NCI-H1694 treated with DMSO at 0.1 percent for 48 hours (cell line): ENCODE measurements at places on chromosomes 12 and 14.
A peak's percentile ranks its signal among the peaks of the same experiment; 100 is the strongest.

DNA sequence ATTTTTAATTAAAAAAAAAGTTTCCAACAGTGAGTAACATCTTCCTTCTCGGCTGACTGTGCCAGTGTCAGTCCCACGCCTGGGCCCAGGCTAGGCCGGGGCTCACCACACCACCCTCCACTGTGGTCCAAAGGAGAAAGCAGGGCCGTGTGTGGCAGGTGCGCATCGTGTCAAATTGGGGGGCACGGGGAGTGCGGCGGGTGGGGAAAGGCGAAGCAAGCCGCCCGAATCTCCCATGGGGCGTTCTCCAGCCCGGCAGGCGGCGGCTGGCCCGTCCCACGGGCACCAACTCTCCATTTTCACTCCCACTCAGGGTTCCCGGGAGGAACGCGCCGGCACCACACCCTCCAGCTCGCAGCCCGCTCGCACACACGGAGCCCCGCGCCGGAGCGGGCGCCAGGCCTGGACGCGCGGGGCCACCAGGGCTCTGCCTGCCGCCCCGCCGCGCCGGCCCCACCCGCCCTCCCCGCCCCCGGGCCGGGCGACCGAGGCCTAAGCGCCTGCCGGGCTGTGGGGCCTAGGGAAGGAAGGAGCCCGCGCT is 604 bp downstream of the EEA1 start:
- no peak for DNase-seq

GRCh38 chr14:104687601-104688504 is 1.6 kb upstream of the INF2 start:
- DNase-seq, result no peak

GRCh38 chr12:30989754-30990153 is 63.2 kb downstream of the TSPAN11 start:
- DNase-seq, result peak; percentile 96

DNA sequence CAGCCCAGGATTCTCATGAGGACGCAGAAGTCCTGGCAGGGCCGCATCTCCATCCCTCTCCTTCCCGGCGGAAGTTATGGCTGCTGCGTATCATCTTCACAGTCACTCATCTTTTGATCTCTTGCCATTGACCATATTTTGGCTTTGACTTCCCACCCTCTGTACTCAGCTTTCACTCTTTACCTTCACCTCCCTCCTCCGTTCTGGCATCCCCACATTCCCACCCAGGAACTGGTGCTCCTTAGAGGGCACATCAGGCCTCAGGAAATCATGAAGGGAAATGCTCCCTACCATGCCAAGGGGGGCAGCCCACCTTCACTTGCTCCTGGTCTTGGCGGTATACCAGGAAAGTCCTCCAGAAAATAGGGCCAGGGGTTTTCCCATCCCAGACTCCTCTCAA is 1.3 kb downstream of the TEX52 start:
- no peak for DNase-seq

DNA sequence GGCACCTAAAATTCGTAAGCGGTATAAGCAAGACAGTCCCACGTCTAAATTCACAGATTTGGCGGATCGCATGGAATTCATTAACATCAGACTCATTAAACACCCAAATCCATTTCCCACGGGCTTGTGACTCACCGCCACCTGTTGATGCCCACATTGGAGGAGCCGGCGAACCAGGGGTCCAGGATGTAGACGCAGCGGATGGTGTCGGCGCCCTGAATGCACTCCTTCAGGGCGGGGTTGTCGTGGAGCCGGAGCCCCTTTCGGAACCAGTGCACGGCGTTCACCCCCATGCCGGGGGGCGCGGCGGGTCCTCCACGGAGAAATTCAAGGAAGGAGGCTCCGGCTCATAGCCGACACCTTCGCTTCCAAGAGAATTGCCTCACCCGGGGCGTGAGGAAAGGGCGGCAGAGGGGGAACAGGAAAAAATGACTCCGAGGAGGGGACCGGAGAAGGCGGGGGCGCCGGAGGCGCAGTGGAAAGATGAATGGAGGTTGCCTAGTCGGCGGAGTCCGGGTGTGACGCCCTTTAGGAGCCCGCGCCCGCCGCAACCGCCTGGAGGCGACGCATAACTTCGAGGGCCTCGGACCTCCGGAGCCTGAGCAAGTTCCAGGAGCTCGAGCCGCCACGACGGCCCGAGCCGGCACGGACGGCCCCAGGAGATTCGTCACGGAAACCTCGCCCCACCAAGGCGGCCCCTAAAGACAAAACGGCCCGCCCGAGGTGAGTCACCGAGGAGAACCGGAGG is 506 bp downstream of the CRY1 start:
- DNase-seq, result no peak

GRCh38 chr14:33290641-33291040 is 352.0 kb downstream of the NPAS3 start:
- no peak for DNase-seq

GRCh38 chr12:10052193-10052913 is 21.9 kb downstream of the CLEC9A start:
- no peak for DNase-seq

DNA sequence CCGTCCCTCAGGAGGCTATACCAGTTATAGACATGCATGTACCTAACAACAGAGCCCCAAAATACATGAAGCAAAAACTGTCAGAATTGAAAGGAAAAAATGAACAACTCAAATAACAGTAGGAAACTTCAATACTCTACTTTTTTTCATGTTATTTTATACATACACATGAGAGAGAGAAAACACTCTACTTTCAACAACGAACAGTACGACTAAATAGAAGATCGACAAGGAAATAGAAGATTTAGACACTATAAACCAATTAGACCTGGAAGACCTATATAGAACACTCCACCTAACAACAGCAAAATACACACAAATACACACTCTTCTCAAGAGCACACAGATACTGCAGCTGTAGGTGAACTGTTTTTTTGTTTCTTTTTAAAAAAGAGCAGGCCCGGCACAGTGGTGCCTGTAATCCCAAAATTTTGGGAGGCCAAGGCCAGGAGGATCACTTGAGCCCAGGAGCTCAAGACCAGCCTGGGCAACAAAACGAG is 34.7 kb upstream of the PNMA1 start:
- DNase-seq, result no peak

DNA sequence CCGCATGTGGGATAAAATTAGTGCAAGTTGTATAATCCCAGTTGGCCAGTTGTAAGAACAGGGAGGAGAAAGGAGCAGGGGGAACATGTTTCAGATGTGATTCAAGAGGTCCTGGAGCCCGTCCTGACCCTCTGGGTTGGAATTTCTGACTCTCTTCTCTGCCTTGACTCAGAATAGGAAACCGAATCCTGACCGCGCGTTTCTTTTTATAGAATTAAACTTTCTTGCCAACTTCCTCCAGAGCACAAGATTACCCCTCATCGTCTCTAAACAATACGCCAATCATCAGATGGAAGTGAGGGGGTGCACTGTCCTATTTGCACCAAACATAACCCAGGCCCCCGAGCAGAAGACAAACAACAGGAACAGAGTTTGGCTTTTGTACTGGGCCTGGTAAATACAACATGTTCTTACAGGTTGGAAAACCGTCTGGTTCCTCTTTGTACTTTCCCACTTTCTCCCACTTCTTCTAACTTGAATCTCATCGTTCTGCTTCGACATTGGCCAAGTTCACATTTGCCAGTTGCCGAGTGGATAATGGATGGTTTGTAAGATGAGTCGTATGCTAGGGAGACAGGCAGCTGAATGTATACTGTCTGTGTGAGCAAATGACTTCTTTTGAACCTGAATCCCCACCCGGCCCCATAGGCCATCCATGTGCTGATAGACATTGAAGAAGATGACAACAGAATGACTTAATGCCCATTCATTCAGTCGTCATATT is 42.6 kb upstream of the MED13L start:
- no peak for DNase-seq
